ENCODE measurements at places on chromosomes 12 and 14.

- no peak for DNase-seq
These were observed 93.2 kb downstream of the NKX2-1 start for GRCh38 chr14:36426836-36427235.

DNA sequence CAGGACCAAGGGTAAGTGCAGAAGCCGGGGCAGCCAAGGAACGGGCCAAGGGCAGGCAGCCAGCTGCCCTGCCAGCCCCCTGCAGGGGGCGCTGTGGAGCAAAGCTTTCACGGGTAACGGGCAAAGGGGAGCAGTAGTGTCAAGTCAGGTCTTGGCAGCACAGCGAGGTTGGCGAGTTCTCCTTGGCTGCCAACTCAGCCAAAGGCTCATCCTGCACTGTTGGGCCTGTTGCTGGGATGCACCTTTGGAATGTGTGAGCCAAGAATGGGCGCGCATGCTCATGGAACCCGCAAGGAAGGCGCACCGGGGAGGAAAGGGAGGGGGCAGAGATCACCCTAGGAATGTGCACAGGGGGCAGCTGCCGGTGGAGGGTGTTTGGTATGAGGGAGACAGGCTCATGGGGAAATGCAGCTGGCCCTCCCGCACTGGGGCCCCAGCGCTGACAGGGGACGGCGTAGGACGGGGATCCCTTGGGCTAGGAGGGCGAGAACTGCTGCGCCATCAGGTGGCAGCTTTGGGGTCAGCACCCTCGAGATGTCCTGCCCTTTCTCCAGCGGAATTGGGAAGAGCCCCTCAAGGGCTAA is 138.0 kb downstream of the ASCL4 start:
- peak; percentile 83 for DNase-seq

GRCh38 chr14:23445773-23446172 is 10.3 kb upstream of the MYH7 start:
- no peak for DNase-seq

GRCh38 chr14:32343926-32344430 is 14.9 kb downstream of the AKAP6 start:
- no peak for DNase-seq

GRCh38 chr12:1662761-1663439 is 28.0 kb upstream of the ADIPOR2 start:
- peak; percentile 59 for DNase-seq

DNA sequence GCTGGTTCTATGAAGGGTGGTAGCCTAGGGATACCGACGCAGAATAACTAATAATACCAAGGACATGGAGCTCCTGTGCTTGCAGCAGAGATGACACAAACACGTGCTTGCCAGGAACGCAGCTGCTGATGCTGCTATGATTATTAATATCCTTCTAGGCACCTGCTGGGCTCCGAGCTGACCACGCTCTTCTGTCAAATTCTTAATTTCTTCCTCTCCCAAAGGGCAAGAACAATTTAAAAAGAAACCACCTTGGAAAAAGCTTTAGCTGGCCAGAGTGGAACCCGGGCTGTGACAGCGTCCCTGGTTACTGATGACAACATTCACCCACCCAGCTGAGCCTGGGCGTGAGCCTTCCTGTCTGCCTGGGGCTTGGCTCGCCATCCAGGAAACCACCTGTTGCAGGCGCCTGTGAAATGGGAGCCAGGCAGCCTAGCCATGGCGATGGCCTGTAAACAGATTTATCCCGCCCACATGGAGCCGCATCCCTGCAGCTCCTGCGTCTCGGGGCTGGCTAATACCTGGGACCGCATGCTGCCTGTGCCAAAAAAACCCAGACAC is 28.8 kb downstream of the CLMN start:
- DNase-seq, result no peak

DNA sequence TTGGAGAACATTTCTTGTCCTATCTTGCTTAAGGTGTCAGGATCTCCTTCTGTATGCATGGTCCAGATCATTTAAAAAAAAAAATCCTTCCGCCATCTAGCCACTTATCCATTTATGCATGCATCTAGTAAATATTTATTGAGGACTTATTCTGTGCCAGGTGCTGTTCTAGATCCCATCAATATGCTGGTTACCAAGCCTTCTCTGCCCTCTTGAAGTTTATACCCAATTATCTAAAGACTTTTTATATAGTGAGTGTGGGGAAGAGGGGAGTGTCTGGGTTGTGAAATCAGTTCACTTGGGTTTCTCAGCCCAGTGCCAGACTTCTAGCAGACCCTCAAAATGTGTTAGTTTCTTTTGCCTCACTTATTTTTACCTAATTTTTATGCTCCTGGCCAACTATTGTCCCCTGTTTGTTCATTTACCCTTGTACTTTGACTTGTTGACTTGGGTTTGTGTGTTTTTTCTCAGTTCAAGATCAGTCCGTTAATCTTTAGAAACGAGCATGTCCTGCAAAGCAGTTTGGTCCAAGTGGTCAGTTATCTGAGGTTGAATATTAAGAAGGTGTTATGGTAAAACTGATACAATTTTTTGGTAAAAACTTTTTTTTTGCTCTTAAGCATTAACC is 488.9 kb downstream of the PCNX1 start:
- no peak for DNase-seq

GRCh38 chr14:96085369-96085768 is 46.2 kb downstream of the C14orf132 start:
- DNase-seq, result no peak

- no peak for DNase-seq
These were observed 197.5 kb downstream of the NOVA1 start for GRCh38 chr14:26400373-26400772.

DNA sequence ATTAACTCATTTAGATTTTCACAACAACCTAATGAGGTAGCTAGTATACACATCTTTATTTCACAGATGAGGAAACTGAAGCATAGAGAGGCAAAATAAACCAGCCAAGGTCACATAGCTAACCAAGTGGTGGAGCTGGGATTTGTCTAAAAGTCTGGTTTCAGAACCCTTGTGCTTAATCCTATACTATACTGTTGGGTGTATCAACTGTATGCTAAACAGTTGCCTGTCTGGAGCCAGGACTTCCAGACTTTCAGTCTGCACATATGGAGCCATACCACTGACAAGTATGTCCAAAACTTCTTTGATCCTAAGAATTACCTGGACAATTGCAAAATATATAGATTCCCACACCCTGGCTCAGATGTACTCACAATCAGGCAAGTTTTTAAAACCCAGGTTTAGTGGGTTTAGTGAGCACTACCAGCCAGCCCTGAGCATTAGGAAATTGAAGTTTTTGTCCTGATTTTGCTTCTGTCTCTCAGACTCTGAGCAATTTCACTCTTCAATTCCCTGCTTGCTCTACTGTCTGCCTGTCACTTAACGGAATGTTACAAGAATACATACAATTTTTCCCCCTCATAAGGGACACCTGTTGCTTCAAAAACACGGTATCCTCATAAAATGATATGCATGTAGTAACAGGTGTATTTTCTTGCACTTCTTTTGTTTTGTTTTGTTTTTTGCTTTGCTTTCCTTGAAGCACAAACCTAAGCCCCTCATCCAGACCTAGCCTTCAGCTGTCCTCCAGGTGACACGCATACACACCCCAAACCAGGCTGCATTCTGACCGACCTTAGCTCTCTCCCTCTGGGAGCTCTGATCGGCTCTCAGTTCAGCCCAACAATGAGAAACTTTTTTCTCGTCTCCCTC is 9.6 kb upstream of the SALL2 start:
- no peak for DNase-seq

DNA sequence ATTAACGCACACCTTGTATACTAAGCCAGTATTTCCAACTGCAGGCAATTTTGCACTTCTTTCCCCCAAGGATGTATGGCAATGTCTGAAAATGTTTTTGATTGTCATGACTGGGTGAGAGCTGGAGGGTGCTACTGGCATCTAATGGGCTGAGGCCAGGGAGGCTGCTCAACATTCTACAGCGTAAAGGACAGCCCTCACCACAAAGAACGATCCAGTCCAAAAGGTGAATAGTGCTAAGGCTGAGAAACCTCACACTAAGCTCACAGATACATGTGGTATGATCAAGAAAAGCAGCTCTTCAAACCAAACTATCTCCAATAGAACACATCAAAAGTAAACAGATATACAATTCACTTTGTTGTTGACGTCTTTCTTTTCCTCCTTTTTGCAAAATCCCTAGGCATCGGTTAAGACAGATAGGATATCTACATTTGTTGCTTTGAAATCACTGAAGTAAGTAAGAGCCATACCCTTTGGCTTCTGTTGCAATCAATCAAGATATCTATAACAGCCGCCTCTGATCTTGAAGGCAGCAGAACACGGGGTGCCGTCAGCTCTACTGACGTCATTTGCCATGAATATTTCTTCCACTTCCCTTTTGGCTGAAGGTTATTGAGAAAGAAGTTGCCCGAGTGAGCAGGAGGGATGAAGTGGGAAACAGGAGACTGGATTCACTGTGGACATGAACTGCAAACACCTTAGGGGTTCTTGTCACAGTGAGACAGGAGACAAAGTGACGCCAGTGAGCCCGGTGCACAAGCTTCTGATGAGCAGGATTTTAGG is 218.3 kb downstream of the FOXN3 start:
- DNase-seq, result peak; percentile 61

- peak; percentile 14 for DNase-seq
These were observed 27.0 kb downstream of the GPR135 start for GRCh38 chr14:59438195-59438647.

- no peak for DNase-seq
These were observed 5.9 kb downstream of the GOLGA5 start for GRCh38 chr14:92800012-92800411.

DNA sequence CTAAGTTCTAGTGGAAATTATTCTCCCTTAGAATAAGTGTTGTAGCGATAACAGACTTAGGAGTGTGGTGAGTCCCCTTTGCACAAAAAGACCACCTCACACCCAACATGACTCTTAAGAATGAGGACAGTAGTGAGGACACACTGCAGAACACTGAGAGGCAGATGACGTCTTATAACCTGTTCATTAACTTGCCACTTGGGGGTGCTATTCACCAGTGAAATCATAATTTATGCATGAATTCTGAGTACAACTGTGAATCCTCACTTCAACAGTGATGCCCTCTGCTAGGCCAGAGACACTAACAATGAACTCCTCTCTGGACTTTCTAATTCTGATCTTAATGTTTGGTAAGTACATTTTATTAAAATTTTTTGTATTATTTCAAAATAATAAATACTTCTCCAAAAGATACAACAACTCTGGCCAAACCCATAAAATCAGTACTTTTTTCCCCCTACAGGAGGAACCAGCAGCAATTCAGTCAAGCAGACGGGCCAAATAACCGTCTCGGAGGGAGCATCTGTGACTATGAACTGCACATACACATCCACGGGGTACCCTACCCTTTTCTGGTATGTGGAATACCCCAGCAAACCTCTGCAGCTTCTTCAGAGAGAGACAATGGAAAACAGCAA is 274.7 kb downstream of the DAD1 start:
- peak; percentile 85 for DNase-seq

GRCh38 chr12:21942377-21942703 is 1.1 kb upstream of the ABCC9 start:
- DNase-seq, result no peak

DNA sequence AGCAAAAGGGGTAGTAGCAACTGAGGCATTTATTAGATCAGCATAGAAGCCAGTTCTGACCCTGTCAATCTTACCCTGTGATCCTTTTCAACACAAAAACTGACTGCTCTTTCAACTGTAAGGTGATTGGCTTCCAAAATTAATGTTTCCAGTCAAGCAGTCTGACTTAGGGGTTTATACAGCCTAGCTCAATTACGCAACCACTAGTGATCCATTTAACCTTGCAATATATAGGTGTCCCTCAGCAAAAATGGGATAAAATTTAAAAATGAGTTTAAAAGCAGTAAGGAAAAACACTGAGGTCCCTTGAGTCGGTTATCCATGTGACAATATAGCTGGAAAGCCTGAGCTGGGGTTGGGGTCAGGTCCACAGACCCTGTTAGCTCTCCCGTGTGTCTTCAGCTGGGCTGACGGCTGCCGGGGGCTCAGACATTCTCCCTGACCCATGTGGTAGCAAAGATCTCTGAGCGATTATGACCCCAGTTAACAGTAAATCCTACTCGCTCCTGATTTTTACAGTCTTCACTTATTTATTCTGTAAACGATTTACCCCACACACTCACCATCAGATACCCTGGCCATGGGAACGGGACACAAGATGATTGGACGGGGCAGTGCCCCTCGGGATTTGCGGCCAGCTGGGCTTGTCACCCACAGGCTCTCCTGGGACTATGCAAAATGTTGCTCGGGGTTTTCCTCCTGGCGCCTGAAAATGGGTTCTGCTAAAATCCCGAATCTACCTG is 16.6 kb downstream of the ADGRD1 start:
- DNase-seq, result no peak

DNA sequence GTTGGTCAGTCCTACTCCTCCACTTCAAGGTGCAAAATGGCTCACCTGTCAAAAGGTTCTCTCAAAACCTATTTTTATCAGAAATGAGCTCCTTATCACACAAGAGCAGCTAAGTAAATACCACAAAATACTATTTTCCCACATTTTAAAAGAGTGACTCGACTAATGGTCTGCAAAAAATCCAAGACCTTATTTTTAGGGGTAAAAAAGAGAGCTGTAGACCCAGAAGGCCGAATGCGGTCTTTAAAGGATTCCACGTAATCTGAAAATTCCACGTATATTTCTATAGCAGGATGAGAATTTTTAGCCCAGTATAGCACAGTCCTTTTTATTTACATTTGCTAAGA is 3.8 kb downstream of the C14orf93 start:
- DNase-seq, result no peak

DNA sequence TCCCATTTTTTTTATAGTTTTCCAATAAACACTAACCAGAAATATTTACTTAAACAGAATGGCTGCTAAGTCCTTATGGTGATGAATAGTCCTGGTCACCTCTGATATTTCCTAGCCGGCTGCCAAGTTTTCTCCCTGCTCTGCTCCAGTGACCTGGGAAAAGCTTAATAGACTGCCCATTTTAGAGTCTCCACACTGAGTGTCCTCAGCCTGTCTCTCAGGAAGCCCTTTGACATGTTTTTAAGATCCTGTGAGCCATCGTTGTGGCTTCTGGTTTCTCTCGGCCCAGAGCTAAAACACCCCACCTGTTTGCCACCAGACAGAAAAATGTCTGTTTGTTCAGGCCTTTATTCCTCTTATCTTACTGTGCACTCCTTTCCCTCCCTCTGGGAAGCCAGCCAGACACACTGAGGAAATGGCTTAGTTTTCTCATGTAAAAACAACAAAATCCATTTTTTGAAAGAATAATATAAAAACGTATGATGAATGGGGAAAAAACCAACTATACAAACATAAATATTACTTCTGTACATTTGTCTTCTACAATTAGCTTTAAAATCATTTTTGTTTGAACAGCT is 25.4 kb upstream of the ALDH2 start:
- DNase-seq, result peak; percentile 90

- no peak for DNase-seq
These were observed 190.6 kb downstream of the TTC8 start for GRCh38 chr14:89015016-89015415.
